ENCODE measurements at places on chromosomes 7 and 10.

GRCh38 chr7:151993977-151994676 lies 31.3 kb upstream of the GALNT11 start:
- DNase-seq: no peak

DNA sequence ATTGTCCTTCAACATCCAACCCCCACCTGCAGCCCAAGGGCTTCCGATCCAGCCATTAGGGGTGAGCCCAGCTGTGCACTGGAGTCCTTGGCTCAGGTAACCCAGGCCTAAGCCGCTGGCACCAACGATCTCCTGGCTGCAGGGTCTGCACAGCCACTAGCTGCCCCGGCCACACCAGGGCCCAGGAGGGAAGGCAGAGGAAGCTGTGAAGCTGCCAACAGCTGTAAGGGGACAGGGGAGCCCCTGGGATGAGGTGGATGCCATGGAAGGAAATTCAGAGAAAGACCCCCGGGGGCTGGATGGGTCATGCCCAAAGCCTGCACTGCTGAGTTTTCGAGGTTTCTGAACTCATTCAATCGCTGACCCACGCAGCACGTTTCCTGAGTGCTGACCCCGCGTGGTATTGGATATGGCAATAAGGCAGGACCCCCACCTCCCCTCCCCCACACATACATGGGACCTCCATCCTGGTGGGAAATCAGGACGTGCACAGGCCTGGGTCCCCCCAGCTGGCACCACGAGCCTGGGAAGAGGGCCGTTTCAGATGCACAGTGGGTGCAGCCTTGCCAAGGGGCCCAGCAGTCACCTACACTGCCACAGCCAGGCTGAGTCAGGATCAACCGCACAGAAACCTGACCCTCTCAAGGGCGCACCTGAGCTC lies 170.3 kb downstream of the DIP2C start:
- DNase-seq: no peak

- DNase-seq: no peak
These were observed 21.2 kb downstream of the PDE1C start for GRCh38 chr7:32048970-32049491.

GRCh38 chr10:48609899-48610584 lies 5.2 kb upstream of the ARHGAP22 start:
- DNase-seq: no peak

DNA sequence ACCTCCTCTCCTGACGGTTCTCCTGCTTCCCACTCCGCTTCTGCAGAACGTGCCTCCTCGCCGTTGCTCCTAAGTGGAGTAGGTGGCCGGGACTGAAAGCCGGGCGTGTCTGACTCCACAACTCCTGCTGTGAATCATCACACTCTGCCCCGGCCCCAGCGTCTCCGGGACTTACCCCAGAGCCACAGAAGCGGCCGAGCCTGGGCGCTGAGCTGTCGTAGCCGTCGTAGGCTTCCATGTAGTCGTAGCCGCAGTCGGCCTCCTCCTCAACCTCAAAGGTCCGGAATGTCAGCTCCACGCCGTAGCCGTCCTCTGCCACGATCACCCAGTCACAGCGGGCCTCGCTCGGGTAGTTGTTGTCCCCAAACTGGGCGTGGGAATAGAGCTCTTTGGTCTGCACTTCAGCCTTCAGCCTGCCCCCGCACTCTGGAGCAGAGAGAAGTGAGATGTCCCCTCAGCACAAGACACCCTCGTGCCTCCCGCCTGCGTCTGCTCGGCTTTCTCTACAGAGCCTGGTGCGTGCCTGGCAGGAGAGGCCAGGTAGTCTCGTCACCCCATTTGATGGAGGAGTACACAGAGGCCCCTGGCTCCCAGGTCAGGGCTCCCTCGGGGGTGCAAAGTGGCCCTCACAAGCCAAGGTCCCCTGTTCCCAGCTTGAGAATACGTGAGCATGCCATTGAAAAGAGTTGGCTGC lies 11.2 kb upstream of the OPALIN start:
- DNase-seq: no peak

- DNase-seq: no peak
These were observed 103.0 kb downstream of the PTEN start for GRCh38 chr10:87966459-87966858.

- no peak for DNase-seq
These were observed 34.8 kb upstream of the ADO start for GRCh38 chr10:62769574-62770242.

DNA sequence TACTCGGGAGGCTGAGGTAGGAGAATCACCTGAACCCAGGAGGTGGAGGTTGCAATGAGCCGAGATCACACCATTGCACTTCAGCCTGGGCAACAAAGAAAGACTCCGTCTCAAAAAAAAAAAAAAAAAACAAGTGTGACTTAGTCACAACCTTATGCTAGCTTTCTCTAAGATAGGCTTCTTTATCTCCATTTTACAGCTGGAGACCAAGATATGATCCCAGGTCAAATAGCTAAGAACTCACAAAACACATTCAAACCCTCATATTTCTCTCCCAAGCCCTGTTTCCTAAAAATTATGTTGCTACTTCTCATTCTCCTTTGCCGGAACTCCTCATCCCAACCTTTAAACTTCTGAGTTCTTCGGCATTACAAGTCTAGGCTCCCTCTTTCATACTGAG lies 13.0 kb upstream of the DHTKD1 start:
- no peak for DNase-seq

DNA sequence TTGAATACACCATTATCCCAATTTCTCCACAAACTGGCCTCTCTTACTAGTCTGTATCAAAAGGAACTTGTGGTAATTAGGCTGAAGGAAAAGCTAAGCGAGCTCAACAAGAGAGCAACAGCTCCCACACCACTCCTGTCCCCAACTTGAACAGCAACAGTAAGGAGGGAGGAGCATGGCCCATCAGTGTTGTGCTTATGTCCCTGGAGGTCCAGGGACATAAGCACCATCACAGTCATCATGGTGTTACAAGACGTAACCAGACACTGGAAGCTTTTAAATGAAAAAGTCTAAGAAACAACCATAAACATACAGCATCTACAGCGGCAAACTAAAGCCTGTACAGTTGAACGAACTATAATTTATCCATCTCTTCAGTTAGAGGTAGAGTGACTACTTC lies 989 bp downstream of the ERLIN1 start:
- DNase-seq: no peak

DNA sequence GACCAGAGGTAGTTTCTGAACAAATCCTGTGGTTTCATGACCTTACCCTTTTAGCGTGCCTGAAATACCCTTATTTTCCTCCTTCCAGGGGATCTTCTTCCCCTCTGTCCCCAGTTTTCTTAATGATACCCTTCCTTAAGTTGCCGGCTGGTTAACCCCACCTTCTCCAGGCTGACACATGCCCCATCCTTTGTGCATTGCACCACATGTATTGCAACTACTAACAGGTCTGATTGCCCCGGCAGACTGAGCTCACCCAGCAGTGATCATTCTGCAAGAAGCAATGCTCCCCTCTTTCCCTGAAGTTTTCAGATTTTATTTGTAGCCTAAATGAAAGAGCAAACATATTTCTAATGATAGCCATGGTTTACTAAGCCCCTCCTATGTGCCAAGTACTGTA lies 108.2 kb downstream of the HIP1 start:
- DNase-seq: no peak

DNA sequence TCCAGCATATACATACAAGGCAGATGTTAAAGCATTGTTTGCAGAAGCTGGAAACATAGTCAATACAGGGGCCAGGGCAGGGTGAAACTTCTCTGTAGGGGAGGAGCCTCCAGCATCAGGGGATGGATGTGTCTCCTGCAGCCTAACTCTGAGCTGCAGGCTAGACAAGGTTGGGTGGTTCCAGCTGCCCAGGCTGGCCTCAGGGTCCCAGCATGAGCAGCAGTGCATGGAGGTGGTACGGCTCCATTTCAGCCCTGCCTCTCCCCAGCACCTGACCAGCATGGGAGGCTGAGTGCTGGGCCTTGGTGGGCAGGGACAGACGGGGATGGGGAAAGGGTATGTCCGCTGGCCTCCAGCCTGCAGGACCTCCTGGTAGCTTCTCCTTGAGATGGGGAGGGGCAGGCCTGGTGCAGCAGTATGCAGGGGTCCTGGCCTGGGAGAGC lies 7.4 kb upstream of the TBRG4 start:
- DNase-seq: no peak

DNA sequence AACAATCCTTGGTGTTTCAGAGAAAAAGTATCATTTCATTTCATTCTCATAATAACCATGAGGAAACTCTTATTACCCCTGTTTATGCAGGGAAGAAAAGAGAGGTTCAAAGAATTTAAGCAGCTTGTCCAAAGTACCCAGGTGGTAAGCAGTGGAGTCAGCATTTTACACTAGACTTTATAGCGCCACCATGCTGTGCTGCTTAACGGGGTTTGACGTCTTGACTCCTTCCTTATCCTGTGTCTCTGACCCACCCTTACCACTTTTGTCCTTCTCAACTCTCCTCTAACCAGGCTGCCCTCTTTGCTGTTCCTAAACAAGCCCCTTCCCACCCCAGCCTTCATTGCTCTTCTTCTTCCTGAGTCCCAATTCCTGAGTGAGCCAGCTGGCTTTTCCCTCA lies 117.0 kb upstream of the AHR start:
- no peak for DNase-seq

GRCh38 chr7:126658684-126659083 lies 594.1 kb downstream of the GRM8 start:
- no peak for DNase-seq

DNA sequence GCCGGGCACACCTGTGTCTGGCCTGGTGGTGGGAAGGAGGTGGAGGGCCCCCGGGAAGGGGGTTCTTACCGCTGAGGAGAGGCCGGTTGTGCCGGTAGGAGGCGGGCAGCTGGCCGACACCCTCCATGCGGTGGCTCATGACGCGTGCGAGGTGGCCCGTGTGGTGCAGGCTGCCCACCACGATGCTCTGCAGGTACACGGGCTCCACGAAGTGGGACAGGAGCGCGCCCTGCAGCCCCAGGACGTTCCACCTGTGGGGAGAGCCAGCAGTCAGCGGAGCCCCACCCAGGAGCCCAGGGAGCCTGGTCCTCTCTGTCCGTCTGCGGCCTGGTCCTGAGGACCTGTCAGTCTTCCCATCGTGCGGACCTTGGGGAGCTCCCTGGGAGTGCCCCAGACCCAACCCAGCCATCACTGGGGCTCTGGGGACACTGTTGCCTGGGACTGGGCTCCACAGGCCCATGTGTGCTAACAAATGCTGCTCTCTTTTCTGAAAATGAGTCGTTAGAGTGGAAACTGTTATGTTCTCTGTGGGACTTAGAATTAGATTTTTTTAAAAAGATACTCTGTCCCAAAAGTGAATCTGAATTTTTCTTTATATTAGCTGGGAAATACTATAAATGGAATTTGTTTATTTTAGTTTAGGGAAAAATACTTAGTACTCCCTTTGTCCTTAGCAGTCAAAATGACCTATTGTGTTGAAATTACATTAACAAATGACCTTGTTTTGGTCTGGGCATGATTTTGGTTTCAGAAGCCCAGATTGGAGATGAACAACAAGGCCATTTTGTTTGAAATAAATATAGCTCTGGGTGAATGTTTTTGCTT lies 143.9 kb downstream of the WDR37 start:
- DNase-seq: no peak

DNA sequence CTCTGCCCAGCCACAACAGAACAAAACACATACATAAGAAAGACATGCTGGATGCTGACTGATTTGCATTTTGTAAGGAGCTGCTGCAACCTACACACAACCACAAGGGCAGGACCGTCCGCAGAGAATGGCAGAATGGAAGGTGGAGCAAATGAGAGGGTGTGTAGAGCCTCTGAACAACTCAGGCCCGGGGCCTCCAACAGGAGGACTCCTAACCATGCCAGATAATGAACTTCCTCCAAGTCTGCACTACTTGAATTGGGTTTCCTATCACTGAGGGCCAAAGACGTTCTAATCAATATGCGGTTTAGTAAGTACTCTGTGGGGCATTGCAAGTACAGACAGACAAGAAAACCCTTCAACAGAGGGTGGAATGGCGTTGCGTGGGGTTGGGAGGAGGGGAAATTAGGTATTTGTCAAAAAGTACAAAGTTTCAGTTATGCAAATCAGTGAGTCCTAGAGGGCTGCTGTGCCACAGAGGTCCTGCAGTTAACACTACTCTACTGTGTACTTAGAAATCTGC lies 14.6 kb downstream of the VOPP1 start:
- DNase-seq: no peak

DNA sequence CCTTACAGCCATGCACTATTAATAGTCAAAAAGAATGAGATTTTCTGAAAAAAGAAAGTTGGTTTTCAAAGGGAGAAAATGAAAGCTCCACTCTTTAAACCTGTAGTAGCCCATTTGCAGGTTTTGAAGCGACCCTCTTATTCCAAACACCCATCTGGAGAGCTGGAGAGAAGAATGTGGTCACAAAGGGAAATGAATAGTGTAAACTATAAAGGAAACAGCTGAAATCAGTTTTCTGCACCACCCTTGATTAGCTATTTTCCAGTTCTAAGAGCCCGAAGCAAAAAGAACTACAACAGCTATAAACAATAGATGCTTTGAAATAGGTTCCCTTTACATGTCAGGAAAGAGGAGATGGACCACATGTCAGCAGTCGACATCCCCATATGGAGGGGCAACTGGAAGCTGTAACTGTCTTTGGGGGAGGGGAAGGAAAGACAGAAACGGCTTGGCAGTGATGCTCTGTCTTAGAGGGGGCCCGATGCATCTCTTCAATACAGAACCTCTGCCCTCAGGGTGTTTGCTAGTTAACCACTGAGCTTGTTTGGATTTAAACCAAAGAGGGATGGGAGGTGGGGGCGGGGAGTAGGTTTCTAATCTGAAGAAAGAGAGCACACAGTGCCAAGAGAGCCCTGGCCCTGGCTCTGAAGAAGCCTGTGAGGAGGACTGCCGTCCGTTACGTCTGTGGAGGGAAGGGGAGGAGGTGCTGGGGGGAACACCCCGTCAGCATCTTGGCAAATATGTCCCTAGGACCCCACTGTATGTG lies 55.3 kb downstream of the CPVL start:
- no peak for DNase-seq

GRCh38 chr10:132110111-132110521 lies 44.4 kb downstream of the JAKMIP3 start:
- no peak for DNase-seq

- no peak for DNase-seq
These were observed 361.0 kb upstream of the ZMIZ1 start for GRCh38 chr10:78707745-78708144.

GRCh38 chr7:133961724-133962123 lies 165.4 kb upstream of the LRGUK start:
- DNase-seq: no peak

DNA sequence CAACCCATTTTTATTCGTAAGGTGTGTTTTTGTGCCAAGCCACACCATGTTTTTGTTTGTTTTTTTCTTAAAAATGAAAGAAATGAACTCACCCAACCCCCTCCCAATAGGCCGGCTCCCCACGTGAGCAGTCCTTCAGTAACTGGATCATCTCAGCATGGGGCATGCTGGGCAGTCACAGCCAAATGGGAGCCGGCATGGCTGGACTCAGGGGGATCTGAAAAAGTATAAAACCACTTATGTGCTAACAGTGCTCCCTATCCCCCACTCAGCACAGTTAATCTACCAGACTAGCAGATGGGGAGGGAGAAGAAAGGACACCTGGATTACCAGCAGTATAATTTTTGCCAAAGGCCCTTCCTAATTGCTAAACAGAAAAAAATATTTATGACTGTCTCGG lies 39.3 kb downstream of the BAZ1B start:
- no peak for DNase-seq

GRCh38 chr7:36683111-36683510 lies 41.2 kb downstream of the AOAH start:
- no peak for DNase-seq

GRCh38 chr7:134461916-134462315 lies 3.0 kb upstream of the AKR1B1 start:
- DNase-seq: no peak

Data from inflammatory macrophage (primary cell).